ENCODE measurements at places on chromosomes 5 and 9.

- DNase-seq, result no peak
Observed at GRCh38 chr5:143166661-143167420, 236.6 kb downstream of the NR3C1 start.

DNA sequence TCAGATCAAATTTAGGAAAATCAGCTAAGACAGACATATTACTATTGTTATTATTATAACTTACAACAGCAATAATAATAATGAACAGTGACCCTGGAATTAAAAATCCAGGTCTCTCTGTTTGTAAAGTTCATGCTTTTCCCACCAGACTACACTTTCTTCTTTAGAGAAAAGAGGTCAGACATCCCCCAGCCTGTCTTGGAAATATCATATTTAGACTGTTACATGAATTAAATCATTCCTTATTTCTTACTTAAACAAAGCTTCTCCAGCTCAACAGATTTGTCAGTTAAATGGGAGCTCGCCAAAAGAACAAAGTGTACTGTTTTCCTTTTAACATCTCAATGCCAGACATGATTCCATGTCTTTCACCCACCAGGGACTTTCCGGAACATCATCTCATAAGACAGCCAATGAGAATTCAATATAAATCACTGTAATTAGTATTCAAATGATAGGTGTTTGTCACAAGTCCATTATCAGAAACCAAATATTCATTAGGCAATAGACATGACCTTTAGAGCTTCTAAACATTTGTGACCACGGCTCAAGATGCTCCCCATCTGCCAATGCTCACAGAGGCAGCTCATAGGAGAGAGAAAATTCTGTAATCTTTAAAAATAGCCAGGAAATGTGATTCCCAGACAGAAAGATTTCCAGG lies 351.9 kb downstream of the ENC1 start:
- no peak for DNase-seq

- DNase-seq, result no peak
Observed at GRCh38 chr9:69811351-69811868, 9.2 kb upstream of the CFAP95 start.

DNA sequence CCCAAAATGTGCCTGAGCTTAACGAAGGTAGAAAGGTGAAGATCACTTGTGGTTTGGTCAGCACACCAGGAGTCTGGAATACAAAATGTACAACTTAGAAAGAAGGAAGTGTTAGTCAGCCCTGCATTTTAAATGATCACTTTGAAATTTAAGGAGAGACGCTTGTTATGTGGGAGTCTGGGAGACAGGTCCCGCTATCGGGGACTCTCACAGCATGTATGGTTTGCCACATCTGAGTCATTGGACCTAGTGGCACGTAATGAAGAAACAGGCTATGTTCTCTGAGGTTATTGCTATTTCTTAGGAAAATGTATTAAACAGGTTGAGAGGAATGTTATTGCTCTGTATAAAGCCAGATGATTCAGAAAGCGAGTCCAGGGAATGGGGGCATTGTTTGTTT lies 2362.5 kb upstream of the WWC1 start:
- no peak for DNase-seq

DNA sequence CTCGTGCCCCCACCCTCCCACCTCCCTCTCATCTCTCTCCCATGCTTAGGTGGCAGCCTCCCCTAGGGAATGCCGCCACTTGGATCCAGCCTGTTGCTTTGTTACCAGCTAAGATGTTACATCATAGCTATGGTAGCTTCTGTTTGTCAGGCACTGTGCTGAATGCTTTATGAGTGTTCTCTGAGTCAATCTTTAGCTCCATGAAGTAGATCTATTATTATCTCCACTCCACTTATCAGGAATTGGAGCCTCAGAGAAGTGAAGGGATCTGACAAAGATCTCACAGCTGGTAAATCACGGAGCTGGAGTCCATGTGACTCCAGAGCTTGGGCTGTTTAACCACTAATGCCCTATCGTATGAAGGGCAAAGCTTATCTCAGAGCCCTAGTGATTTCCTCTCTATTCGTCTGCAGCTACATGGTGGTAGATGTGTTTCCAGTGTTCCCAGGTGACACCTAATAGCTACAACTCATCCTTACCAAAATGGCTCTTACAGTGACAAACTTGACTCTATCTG lies 54.1 kb downstream of the GARNL3 start:
- DNase-seq, result no peak

GRCh38 chr5:103424453-103425205 lies 138.0 kb downstream of the NUDT12 start:
- no peak for DNase-seq

- DNase-seq, result no peak
Observed at GRCh38 chr5:100643473-100643872, 108.3 kb downstream of the FAM174A start.

DNA sequence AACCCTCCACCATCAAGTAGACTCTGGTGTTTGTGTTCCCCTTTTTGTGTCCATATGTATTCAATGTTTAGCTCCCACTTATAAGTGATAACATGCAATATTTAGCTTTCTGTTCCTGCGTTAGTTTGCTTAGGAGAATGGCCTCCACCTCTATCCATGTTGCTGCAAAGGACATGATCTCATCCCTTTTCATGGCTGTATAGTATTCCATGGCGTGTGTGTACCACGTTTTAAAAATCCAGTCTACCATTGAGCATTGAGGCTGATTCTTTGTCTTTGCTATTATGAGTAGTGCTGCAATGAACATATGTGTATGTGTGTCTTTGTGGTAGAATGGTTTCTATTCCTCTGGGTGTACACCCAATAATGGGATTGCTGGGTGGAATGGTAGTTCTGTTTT lies 140.1 kb downstream of the BASP1 start:
- DNase-seq, result no peak

- no peak for DNase-seq
Observed at GRCh38 chr5:67577424-67577823, 380.8 kb upstream of the CD180 start.

GRCh38 chr9:16869882-16870595 lies 431 bp downstream of the BNC2 start:
- no peak for DNase-seq

DNA sequence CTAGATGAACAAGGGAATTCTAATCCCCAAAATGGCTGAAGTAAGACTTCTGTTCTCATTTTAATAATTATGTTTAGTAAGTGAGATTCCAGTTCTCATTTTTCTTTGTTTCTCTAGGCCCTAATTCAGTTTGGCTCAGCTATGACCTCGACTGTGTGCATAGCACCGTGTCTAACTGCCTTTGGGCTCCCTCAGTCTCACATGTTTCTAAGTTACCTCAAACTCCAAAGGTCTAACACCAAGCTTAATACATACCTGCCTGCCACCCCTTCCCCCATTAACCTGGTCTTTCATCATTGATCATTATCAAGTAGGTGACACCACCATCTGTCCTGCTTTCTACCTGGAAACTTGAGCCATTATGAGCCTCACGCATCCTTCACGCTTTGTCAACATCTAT lies 273.2 kb downstream of the SAXO1 start:
- no peak for DNase-seq

- no peak for DNase-seq
Observed at GRCh38 chr5:26026044-26026443, 1012.3 kb downstream of the CDH9 start.

DNA sequence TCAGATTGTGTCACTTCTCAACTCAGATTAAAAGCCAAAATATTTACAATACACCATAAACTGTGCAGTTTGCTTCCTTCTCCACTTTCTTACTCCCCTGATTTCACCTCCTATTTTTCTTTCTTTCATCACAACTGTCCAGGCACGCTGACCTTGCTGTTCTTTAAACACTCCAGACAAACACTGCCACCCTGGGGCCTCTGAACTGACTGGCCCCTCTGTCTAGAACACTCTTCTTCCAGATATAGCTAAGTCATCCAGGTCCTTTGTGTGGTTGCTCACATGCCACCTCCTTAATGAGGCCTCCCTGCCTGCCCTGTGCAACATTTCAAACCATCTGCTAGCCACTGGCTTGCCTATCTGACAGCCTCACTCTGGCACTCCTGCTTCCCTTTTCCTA lies 46.6 kb downstream of the ATG10 start:
- DNase-seq, result no peak
